ENCODE measurements at places on chromosomes 16 and 17.

DNA sequence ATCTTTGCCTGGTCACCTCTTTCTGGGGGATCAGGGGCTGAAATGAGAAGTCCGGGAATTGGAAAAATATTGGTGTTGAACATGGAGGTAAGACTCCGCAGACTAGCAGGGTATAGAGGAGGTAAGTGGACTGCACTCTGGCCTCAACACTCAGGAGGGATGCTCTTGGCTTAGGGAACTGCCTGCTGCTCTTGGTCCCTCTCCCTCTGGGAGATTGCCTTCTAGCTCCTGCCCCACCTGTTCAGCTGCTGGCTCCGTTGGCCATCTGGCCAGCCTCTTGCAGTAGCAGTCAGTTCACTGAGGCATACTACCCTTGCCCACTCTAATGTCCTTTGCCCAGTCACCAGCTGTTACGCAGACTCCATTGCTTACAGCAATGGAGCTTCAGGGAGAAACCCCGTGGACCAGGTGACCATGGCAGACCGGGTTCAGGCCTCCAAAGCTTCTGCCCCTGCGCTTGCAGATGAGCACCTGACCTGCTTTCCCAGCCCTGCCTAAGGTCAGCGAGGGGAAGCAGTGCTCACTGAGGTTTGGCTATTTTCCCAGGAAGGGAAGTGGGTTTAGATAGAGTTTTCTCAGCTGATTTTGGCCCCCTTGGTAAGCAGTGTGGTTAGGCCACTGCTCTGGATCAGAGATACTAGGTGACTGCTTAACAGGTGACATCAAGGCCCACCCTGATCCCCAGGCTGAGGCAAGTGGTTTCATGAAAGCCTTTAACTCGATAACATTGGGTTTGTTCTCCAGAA lies 11.9 kb downstream of the CDK5RAP3 start:
- DNase-seq: no peak

- DNase-seq: no peak
Observed at GRCh38 chr16:81810361-81810760, 31.3 kb downstream of the PLCG2 start.

DNA sequence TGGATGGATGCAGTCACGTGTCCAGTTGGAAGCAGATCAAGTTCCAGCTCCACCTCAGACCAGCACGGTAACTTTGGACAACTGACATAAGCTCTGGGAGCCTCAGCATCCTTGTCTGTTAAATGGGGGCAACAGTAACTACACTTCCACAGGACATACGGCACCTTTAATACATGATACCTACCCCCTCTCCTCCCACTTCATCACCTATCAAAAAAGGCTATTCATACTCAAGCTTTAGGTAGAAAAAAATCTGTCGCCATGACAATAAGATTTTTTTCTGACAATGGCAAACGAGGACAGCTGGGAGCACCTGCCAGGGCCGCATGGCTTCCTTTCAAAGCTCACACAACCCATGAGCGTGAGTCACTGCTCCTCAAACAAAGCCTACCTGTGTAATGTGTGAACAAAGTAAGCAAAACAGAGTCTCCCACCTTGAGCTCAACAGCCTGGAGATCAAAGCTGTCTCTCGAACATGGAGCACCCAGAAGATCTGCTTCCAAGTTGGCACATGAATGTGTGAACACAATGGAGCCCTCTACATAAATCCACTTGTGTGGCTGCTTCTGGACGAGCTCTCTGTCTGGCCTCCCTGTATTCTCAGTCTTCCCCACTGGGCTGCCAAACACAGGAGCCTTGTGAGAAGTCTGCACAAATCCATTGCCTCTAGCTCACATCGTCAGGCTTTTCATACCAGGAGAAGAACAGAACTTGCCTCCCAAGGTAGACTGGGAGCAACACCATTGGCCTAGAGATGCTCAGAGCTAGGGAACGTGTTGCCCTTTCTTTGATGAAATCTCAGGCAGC lies 459.7 kb downstream of the SOX9 start:
- DNase-seq: peak; percentile 90

DNA sequence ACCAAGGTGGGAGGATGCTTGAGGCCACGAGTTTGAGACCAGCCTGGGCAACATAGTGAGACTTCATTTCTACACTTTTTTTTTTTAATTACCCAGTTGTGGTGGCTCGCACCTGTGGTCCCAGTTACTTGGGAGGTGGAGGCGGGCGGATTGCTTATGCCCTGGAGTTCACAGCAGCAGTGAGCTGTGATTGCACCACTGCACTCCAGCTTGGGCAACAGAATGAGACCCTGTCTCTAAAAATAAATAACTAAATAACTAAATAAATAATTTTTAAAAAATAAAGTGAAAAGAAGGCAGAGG lies 9.3 kb downstream of the DNAI2 start:
- DNase-seq: no peak

DNA sequence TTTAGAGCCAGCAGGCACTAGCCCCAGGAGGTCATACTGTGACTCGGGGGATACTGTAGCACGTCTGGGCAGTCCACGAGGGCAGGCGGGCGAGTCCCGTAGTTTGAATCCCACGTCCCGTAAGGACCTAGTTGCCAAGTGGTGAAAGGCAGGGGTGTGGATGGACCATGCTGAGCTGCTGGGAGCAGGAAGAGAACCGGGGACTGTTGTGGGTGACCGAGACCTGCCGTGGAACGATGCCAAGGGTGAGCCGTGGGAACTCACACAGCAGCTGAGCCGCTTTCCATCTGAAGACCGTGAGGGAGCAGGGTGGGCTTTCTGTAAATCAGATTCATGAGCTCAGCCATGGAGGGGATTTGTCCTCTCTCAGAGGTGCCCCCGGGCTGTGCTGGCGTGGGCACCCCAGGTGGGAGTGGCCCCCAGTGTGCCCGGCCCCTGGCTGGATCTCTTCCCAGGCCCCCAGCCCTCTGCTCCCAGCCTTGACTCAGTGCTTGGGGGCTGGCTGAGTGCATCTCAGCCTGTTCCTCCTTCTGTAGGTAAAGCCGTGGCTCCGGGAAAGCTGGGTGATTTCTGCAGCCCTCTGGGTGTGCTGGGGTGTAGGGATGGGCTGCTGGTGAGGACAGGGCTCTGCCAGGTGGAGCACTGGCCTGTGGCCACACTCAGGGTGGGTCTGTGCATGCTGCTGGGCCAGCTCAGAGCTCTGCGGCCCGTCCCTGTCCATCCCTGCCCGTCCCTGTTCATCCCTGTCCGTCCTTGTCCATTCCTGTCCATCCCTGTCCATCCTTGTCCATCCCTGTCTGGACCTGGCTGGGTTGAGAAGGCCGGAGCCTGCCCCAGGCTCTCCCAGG lies 13.6 kb downstream of the ASPSCR1 start:
- DNase-seq: no peak

DNA sequence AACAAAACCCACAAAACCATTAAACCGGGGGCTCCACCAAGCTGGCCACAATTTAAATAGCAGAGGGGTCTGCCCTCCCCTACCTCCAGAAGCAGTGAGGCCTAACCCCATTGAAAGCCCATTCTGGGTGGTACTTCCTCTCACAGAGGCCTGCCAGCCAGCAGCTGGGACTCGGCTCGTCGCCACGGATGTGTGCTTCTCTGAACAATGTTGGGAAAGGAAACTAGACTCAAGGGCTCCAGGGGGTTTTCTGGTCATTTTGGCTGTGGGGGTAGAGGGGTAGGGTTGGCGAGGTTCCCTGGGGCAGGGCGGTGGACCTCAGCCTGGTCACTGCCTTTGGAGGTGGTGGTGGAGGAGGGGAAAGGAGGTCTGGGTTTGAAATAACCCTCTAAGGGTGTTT lies 4.7 kb upstream of the PLCG2 start:
- no peak for DNase-seq

- no peak for DNase-seq
Observed at GRCh38 chr16:8796469-8797363, 723 bp downstream of the TMEM186 start.

GRCh38 chr17:82084373-82085030 lies 13.5 kb downstream of the FASN start:
- no peak for DNase-seq

GRCh38 chr16:83742124-83742899 lies 65.5 kb upstream of the HSBP1 start:
- DNase-seq: no peak

DNA sequence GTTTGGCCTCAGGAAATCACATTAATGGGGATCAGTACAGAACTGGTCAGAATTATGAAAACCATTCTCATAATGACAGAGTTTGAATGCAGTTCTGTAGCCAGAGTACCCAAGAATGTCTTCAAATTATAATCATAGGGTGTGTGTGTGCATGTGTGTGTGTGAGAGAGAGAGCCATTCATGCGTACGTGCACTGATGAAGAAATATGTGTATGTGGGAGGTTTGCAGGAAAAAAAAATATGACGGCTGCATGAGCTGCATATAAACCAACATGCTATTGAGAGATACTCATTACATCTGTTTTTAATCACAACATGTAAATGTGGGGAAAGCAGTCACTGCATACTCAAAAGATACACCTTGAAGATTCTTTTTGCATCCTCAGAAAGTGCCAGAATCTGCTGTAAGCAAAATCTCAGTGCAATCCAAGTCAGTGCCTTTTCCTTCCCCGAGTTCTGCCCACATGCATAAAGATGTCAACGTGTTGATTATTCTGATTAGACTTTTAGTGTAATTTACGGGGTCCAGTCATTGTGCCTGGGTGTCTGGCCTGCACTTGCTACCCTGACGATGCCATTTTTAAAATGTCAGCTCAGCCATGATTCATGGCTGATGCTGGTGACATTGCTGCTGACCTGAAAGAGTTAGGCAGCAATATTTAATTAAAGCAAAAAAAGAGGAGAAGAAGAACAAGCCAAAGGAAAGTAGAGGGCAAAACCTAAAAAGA lies 378.7 kb upstream of the ZFHX3 start:
- DNase-seq: no peak

- no peak for DNase-seq
Observed at GRCh38 chr17:82298538-82299421, 18.6 kb downstream of the CD7 start.

GRCh38 chr17:76193591-76193990 lies 46.7 kb downstream of the RNF157 start:
- no peak for DNase-seq

- no peak for DNase-seq
Observed at GRCh38 chr17:75277664-75278071, 6.6 kb upstream of the MIF4GD start.

- peak; percentile 92 for DNase-seq
Observed at GRCh38 chr17:924711-925475, 54.7 kb downstream of the NXN start.

DNA sequence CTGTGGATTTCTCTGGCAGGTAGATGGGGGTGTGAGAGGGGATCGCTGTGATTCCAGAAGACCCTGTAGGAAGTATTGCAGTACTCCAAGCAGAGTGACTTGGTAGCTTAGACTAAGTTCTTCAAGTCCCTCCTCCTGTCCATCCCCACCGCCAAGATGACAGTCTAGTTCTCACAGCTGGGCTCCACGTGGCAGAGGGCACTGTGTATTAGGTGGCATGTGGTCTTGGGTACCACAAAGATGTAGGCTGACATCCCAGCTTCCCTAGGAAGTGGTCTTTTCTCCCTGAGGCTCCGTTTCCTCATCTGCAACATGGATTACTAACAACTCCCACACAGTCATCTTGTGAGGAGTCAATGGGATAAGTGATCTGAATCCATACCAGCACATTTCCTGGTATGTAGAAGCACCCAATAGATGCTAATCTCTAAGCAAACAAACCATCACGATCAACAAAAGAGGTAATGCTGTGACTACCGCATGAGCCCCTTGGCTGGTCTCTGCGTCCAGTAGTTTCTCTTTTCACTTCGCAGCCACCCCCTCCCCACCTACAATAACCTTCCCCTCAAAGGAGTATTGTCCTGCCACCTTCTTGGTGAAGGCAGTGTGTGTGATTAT lies 349.1 kb upstream of the EEF2KMT start:
- no peak for DNase-seq

GRCh38 chr16:55899857-55900256 lies 24.7 kb upstream of the CES5A start:
- DNase-seq: no peak

GRCh38 chr17:72476575-72476986 lies 355.8 kb downstream of the SOX9 start:
- DNase-seq: no peak

DNA sequence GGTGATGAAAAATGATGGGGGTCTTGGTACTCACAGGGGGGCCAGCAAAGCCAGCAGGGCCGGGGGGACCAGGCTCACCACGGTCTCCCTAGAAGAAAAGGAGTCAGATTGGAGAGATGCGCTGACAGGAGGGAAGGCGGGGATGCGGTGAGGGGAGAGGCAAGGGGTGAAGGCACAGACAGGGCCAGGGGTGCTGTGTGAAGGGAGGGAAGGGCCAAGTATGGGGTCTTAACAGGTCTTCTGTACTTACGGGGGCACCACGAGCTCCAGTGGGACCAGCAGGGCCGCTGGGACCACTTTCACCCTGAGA lies 11.2 kb downstream of the COL1A1 start:
- no peak for DNase-seq

GRCh38 chr17:13989138-13989537 lies 80.2 kb upstream of the COX10 start:
- DNase-seq: no peak

DNA sequence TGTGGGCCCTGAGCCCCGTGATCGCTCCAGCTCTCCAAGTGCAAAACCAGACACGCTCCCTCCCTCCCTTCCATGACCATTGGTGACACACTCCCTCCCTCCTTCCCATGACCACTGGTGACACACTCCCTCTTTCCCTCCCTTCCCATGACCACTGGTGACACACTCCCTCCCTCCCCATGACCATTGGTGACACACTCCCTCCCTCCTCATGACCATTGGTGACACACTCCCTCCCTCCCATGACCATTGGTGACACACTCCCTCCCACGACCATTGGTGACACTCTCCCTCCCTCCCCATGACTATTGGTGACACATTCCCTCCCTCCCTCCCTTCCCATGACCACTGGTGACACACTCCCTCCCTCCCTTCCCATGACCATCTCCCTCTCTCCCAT lies 56.3 kb downstream of the LMF1 start:
- peak; percentile 21 for DNase-seq

DNA sequence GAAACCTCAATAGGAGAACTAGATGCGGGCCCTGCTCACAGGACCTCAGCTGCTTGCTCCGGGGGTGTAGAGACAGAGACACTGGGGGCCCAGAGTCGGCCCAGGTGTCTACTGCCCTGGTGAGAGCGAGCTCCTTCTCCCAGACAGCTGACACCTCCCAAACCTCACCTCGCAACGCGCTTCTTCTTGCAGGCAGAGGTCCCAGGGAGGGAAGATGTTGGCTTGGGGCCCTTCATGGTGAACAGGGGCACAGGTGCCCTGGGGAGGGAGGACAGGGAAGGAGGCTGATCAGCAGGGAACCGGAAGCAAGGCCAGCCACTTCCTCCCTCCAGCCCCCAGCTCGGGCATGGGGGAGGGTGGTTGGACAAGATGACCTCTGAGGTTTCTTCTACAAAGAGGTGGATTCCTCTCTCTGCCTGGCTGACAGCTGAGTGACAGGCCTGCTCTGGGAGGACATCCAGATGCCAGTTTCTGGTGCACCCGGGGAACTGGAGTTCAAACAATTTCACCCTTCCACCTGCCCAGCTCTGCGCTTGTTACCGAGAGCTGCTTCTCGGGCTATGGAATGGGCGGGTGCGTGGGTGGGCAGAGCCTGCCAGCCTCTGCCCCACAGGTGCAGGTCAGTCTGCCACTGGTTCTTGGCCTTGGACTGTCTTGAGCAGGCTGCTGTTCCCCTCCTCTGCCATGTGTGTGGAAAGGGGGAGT lies 11.7 kb upstream of the GFAP start:
- DNase-seq: no peak

Data from mammary epithelial cell (primary cell).